ENCODE measurements at places on chromosomes 11 and 22.

DNA sequence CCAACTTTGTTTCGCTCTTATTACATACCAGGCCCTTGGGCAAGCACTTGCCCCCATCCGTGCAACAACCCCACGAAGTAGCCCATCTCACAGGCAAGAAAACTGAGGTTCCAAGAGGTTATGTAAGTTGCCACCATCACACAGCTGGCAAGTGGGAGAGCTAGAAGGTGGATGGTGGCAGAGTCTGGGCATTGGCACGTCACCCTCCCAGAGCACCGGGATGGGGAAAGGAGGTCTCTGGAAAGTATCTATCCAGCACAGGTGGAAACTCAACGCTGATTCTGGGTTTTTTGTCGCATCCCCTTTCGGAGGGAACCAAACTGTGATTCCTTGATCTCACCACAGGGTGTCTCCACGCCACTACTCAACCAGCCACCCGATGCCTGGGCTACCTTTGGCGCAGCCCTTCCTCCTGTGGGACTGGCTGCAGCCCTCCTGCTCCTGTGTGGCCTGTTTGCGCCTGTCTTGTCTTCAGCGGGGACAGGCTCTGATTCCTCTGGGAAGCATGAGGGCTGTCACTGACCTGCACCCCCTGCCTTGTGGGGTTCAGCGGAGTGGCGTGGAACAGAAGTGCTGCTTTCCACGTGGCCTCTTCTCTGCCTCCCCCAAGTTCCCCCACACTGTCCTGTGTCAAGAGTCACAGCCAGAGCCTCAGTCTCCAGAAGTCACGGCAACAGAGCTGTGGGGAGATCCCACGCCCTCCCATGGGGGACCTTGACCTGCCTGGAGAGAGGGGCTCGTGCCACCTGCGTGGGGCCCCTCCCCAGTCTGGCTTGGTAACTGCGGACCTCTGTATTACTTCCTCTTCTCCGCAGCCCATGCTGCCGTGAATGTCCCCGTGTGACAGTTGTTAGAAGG lies 34.4 kb upstream of the TRIM29 start:
- peak; percentile 74 for DNase-seq

- DNase-seq, result peak; percentile 77
These were observed 444 bp downstream of the CAVIN3 start for GRCh38 chr11:6319704-6320410.

DNA sequence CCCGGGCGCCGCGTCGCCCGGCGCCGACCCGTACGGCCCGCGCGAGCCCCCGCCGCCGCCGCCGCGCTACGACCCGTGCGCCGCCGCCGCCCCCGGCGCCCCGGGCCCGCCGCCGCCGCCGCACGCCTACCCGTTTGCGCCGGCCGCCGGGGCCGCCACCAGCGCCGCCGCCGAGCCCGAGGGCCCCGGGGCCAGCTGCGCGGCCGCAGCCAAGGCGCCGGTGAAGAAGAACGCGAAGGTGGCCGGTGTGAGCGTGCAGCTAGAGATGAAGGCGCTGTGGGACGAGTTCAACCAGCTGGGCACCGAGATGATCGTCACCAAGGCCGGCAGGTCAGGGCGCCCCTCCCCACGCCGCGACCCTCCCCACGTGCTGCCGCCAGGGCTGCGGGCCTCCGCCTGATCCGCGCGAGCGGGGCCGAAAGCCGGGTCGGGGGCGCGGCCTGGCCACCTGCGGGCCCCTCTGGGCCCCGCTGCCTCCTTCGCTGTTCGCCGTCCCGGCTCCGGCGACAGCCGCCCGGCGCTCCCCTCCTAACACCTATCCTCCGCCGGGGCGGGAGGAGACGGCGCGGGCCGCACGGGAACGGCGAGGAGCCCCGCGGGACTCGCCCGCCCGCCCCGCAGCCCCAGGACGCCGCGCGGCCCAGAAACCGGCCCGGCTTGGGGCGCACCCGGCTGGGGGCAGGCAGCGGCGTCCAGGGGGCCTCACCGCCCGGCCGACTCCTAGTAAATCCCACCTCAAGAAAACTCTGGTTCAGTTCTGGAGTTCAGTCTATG lies 560 bp downstream of the TBX1 start:
- no peak for DNase-seq

DNA sequence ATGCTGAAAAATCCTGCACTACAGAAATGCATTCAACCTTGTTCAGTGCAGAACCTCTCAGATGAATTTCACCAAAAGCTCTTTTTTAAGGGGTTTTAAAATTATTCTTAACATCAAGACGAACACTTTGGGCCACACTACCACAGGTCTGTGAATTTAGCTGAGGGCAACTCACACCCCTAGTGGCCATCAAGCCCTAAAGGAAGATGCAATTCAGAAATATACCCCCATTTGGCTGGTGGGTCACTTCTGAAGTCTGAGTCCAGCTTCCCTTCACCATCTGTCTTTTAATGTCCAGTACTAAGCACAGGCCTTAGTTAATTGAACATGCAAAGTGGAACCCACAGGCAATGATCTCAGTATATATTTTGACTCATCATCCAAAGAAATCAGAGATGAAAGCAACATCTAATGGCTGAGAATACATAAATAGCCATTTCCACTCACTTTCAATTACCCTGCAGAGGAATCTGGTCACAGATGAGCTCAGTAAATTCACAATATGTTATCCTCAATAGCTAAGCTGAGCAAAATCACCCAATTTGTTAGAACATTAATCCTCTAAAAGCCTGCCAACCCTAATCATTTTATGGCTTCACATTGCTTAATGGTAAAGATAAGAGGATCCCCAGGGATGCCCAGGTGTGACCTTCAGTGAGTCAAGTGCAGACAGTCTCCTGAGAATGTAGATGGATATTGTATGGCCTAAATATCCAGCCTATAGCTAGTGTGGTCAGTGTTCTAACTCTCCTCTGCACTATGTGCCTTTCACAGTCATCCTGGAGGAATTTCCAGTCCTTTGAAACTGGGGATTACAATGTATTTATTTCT lies 50.3 kb downstream of the FAM76B start:
- no peak for DNase-seq

GRCh38 chr11:409600-410483 lies 5.0 kb downstream of the SIGIRR start:
- DNase-seq, result no peak

DNA sequence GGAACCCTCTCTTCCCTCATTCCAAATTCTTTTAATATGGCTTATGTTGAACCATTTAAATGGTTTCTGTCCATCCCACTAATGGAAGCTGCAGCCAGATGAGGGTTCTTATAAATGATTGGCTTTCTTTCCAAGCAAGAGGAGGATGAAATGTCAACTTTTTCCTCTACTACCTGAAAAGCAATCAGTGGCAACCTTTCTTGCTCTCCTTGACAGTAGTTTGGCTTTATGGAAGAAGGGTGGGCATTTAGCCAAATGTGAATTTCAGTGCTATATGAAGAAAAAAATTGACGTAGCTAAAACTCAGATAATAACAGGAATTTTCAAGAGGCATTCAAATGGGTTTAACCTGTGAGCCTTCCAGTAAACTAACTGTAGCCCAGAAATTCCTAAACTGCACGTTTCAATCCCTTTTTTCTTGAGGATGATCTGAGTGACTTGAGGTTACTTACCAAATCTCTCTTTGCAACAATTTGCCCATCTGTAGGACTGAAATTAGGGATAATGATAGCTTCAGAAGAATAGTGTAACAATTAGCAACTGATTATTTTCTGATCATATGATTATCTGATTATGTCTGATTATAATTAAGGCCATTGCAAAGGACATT lies 90.9 kb downstream of the EXT2 start:
- no peak for DNase-seq

DNA sequence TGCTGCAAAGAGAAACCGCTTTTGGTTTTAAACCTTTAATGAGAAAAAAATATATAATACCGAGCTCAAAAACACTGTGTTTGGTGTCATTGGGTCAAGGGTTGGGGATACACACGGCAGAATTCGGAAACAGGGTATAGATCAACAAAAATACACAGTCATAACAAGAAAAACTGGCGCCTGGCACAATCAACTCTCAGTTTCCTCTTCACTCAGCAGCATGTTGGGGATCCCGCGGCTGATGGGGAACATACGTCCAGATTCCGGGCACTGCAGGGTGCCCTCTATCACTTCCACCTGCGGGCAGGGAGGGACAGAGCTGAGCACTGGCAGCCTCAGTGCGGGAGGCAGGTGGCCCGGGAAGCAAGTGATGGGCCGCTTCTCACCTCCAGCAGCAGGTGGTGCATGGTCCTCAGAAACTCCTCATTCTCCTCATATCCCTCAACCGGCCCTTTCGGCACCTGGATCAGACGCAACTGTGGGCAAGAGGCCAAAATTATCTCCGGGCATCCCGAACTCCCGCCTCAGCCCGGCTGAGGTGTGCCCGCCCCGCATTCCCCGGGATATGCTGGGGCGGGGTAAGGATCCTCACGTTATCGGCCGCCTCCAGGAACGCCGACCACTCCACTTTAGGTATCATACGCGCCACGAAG lies 561 bp downstream of the TRMT112 start:
- DNase-seq, result no peak

DNA sequence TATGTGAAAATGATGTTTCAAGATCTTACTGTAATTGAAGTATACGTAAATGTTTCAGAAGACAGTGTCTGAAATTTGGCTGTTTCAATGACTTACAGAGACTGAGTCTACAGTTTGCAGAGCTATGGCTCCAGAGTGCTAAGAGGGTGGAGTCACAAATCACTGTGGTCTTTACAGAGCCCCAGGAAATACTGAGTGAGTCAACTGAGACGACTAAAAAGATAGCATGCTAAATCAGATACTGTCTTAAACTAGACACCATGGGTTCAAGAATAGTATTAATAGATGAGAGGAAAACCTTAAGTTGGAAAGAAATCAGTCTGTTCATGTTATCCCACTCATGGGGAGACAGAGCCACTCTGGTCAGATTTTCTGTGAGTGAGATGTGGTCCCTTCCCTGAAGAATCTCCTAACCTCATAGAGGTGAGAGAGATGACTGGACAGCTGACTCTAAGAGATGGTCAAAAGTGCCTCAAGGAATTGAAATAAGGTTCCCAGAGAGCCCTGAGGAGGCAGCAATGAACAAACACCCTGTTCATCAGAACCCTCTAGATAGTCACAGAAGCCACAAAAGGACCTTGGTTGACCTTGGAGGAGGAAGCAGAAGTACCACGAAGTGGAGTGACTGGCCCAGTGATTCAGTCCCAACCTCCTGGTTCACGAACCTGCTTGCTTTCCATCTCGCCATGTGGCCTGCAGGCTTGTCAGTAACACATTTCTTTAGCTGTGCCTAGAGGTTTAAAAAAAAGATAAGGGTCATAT lies 30.2 kb downstream of the C11orf91 start:
- DNase-seq, result no peak

- no peak for DNase-seq
These were observed 11.8 kb downstream of the ABTB2 start for GRCh38 chr11:34345991-34346480.

GRCh38 chr11:67041602-67042001 lies 15.0 kb upstream of the RHOD start:
- no peak for DNase-seq

DNA sequence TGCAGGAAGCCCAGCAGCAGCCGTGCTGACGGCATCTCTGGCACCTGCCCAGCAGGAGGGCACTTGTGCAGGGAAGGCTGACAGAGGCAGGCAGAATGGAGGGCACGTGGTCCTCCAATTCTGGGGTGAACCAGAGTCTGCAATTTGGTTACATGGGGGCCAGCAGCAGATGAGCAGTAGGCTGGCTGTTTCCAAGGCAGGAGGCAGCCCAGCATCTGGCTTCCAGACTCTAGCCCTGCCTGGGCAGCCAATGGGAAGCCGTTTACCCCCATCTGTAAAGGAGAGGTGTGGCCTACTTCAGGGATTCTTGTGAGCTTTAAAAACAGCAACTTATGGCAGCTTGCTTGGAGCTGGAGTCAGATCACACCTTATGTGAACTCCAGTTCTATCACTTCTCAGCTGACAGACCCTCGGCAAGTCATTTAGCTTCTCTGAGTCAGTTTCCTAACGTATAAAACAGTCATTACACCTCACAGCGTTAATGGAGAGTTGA lies 27.9 kb upstream of the RASL10A start:
- no peak for DNase-seq

DNA sequence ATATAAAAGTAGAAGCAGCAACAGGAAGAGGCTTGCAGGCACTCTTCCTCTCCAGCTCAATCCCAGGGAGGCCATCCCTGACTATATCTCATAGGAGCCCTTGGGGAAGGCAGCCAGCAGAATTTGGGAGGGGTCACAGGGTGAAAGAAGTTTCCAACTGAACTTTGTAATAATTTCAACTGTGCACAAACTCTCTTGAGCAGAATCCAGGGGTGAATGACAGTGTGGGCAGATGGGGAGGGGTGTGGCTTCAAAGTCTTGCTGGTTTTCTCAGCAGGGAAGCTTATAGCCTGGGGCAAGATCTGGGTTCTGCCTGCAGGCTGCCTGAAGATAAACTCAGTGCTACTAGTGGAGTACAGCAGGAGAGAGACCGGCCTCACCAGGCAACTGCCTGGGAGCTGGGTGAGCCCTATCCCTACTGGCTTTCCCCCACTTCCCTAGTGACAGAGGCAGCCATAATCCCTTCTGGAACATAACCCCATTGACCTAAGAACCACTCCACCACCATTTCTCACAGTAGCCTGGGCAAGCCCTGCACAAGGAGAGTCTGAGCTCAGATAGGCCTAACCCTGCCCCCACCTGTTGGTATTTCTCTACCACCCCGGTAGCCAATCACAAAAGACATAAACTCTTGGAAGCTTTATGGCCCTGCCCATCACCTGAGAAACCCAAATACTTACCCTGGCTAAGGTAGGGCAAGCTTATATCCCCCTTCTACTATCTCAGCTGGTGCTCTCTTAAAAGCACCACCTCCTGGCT lies 17.8 kb upstream of the TTC12 start:
- DNase-seq, result no peak

DNA sequence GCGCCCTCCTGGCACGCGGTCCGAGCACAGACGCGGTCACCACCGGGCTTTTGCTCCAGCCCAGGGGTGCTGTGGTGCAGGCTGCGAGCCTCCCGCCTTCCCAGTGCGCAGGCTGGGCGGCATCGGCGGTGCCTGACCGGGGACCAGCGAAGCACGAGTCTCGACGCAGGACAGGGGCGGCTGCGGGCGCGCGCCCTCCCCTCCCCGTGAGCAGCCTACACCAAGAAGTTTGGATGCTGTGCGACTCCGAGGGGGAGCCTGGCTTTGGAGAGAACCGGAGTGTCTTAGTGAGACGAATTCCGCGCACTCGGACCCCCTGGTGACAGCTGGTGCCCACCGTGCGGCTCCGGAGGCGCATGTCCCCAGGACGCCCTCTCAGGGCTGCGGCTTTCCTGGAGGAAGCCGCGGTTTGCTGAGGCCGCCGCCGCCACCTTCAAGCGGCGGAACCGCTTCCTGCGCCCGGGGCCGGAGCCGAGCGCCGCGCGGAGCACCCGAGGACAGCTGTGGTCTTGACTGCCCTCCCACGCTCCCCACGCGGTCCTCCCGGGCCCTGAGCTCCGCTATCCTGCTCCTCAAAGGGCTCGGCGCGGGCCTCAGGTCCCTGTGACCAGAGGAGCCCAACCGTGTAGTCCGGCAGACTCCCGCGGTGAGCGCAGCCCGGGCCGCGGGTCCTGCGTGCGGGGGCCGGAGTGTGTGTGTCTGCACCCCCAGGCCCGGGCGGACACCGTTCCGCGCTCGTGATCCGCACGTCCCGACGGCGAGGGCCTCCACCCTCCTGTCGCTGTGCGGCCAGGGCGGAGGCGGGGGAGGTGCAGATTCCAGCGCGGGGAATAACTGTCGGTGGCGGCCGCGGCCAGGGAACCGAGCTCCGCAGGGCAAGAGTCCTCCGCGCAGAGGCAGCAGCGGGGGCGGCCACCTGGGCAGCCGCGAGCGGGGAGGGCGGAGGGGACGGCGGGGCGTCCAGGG lies 1.7 kb downstream of the FGF3 start:
- DNase-seq, result no peak
